ENCODE measurements at places on chromosomes 3 and 15.

GRCh38 chr3:119613201-119613600 lies 15.5 kb downstream of the PLA1A start:
- no peak for DNase-seq

DNA sequence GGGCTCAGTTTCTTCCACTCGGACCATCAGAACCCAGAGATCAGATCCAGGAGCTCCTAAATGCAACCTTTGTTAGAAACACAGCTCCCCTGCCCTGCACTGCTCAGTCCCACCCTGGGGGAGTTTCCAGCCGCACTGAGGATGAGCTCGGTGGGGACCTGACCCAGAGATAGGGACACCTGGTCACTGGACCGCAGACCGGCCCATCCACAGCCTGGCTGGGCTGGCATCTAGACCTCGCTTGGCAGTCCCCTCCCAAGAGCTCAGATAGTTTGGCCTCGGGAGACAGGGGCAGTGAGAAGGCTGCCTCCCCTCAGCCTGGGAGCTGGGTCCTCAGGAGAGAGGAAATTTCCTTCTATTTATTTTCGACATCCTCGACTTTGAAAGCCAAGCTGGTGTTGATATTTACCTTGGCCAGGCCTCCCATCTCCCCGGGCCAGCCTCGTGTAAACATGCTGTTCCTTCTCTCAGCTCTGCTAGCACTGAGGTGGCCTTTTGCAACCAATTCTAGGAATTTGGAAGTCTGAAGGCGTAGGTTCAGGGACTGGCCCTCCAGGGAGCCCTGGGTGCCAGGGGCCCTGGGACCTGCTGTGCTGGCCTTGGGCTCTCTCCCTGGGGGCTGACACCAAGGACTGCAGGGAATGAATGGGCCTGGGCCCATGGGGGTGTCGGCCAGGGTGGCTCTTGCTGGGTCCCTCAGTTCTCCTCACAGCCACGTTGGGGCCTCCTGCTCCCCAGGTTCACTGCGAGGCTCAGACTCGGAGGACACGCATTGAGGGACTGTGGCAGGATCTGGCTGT lies 90.1 kb downstream of the VGLL4 start:
- no peak for DNase-seq

- no peak for DNase-seq
These were observed 214.4 kb downstream of the PCCB start for GRCh38 chr3:136464502-136464901.

GRCh38 chr3:184099806-184100686 lies 3.2 kb downstream of the HTR3E start:
- no peak for DNase-seq

GRCh38 chr15:96544162-96544756 lies 213.8 kb downstream of the NR2F2 start:
- no peak for DNase-seq

DNA sequence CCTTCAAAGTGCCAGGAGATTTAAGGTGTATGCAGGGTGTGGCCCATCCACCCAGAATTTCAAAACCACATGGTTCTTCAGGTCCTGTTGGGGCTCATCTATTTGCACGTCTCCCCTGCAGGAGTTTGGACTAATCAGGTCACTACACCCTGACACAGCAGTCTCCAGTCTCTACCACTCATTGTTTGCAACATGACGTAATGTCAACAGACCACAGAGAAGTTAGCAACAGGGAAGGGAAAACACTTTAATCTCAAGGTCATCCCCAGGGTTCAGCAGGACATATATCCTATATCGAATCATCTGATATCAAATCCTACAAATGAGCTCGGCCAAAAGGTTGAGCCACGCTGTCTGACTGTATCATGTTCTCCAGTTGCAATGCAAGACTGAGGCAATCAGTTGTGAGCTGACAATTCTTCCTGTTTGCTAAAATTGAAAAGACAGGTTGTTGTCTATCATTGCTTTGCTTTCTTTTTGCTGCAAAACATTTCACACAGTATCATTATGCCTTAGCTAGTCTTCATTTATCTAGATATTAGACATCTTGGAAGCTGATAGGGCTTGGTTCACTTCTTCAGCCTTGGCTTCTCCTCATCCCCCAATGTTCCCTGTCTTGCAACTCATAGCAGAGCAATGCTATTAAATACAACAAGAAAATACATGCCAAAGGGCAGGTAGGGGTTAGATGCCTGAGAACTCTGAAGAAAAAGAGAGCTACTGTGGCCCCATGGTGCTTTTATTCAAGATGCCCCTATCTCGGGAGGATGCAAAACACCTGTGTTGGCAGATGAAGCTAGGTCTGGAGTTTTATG lies 13.4 kb upstream of the LEKR1 start:
- DNase-seq: no peak

Data from Jurkat, Clone E6-1 (cell line).